ENCODE measurements at places on chromosomes 3 and 15. TPM values are rescaled to one million over a fixed set of nuclear protein-coding genes. Genes with fewer than 3 reads are reported as not detected.

DNA sequence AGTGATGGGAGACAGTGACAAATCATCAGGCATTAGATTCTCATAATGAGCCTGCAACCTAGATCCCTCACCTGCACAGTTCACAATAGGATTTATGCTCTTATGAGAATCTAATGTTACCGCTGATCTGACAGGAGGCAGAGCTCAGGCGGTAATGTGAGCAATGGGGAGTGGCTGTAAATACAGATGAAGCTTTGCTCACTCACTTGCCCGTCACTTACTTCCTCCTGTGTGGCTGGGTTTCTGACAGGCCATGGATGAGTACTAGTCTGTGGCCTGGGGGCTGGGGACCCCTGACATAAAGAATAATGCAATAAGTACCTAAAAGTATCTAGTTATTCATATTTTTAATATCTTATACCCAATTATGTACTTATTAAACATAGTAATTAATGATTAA lies 15.6 kb downstream of the IQCB1 start:
- no peak for DNase-seq
- H3K36me3 ChIP-seq = peaks cover 27% of the 10 kb centered on the region
- no peaks in the 10 kb centered on the region for H3K27me3 ChIP-seq
- no peak overlapping the region for H3K4me3 ChIP-seq
- no peaks in the 10 kb centered on the region for H3K4me1 ChIP-seq

- no peak overlapping the region for H3K27ac ChIP-seq
- H3K36me3 ChIP-seq = no peaks in the 10 kb centered on the region
- DNase-seq = no peak
Measured at GRCh38 chr3:151058740-151059139, 26.7 kb upstream of the MED12L start.

DNA sequence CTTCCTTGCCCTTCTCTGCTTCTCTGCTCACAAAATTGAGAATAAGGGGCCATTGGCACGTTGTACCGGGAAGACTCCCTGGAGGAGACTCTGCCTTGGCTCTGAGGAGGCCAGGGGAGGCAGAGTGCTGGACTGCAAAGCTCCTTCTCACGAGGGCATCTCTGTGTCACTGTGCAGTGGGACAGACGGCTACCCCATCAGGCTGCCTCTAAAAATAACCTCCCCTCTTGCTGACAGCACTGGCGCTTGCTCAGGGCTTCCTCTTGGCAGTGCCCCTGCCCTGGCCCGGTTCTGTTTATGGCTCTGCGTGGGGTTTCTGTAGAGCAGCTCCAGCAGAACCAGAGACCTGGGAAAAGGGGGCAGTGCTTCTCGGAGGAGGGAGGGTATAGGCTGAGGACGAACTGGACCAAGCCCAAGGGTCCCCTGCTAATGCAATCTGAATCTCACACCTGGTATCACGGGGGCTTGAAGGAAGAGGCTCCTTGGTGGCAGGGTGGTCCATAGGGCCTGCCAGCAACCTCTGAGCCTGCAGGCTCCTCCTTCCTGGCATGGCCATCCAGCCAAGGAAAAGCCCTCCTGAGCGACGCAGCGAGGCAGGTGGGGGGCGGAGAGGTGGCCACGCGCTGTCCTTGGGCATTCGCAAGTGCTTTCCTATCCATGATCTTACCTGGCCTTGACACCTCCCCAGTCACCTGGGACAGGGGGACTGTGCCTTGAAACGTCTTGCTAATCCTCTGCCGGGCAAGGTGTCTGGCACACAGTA lies 63.3 kb upstream of the TLE3 start:
- no peak overlapping the region for H3K4me3 ChIP-seq
- H3K36me3 ChIP-seq = no peaks in the 10 kb centered on the region
- no peak for DNase-seq
- H3K4me1 ChIP-seq = peaks cover 22% of the 10 kb centered on the region
- H3K27me3 ChIP-seq = no peaks in the 10 kb centered on the region

Gene GRM7
- not detected for total RNA-seq

Gene PROS1
- total RNA-seq = 25.6 TPM

Gene CD86
- total RNA-seq = not detected

DNA sequence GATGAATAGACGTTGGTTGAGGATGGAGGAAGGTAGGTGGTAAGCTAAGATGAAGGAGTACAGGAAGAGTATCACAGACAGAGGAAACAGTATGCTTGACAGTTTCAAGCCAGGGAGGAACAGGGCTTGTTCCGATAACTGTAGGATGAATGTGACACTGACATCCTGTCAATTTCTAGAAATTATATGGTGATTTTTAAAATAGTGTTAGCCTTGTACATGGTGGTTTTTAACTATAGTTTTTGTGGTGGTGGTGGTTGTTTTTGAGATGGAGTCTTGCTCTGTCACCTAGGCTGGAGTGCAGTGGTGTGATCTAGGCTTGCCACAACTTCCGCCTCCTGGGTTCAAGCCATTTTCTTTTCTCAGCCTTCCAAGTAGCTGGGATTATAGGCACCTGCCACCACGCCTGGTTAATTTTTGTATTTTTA lies 92.8 kb downstream of the FNDC3B start:
- H3K27me3 ChIP-seq = no peaks in the 10 kb centered on the region
- H3K4me1 ChIP-seq = peaks cover 70% of the 10 kb centered on the region
- H3K27ac ChIP-seq = peak overlapping the region; percentile 97
- peaks cover 8% of the 10 kb centered on the region for H3K36me3 ChIP-seq
- H3K4me3 ChIP-seq = no peak overlapping the region

DNA sequence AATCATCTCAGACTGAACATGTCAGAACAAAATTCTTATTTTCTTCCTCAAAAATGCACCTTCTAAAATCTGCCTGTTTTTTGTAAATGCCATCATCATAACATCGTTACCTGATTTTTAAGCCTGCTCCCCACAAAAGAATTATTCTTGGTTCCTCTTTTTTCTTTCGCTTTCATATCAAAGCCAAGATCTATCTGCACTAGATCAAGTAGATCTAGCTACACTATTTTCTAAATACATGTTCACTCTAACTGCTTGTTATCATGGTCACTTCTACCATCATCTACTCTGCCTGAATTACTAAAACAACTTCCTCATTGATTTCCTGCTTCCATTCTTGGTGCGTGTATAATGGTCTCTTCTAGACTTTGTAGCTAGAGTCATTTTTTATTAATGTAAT lies 217.7 kb downstream of the ARPP21 start:
- no peak for DNase-seq
- H3K27ac ChIP-seq = no peak overlapping the region
- no peaks in the 10 kb centered on the region for H3K36me3 ChIP-seq
- no peak overlapping the region for H3K4me3 ChIP-seq
- H3K4me1 ChIP-seq = no peaks in the 10 kb centered on the region
- no peaks in the 10 kb centered on the region for H3K27me3 ChIP-seq

DNA sequence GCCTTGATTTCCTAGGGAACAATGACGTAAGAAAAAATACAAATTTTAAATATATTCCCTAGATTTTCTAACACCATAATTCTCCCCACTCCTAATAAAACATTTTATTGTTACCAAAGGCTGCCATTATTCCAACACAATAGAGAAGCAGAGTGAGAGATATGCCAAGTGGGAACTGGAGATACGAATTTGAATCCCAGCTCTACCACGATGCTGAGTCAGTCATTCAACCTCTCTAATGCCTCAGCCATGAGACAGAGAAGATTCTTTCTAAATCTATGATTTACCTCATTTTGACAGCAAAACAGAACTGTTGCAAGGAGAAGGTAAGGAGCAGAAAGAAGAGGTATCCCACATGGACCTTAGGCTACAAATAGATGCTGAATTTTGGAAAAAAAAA lies 112.5 kb downstream of the IGF2BP2 start:
- no peaks in the 10 kb centered on the region for H3K36me3 ChIP-seq
- H3K4me3 ChIP-seq = no peak overlapping the region
- DNase-seq = peak; percentile 74
- peaks cover 62% of the 10 kb centered on the region for H3K4me1 ChIP-seq
- peak overlapping the region; percentile 45 for H3K27ac ChIP-seq
- H3K27me3 ChIP-seq = no peaks in the 10 kb centered on the region

DNA sequence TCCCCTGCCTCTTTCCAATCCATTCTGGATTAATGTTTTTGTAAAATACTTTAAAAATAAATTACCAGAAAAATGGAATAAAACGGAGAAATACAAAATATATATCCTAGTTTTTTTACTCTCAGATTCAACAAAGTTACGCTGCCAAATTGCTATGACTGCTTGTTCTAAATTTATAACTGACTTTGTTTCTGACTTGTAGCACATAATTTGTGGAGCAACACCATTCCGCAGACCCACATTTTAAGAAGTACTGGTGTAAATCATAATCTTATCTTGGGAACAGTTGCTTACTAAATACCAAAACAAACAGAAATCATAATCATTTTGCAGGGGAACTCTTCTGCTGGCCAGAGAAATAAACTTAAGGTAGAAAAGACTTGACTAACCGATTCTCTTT lies 339.4 kb upstream of the CBLB start:
- peak; percentile 34 for DNase-seq
- no peaks in the 10 kb centered on the region for H3K36me3 ChIP-seq
- peaks cover 33% of the 10 kb centered on the region for H3K4me1 ChIP-seq
- no peaks in the 10 kb centered on the region for H3K27me3 ChIP-seq
- H3K27ac ChIP-seq = no peak overlapping the region
- H3K4me3 ChIP-seq = no peak overlapping the region

DNA sequence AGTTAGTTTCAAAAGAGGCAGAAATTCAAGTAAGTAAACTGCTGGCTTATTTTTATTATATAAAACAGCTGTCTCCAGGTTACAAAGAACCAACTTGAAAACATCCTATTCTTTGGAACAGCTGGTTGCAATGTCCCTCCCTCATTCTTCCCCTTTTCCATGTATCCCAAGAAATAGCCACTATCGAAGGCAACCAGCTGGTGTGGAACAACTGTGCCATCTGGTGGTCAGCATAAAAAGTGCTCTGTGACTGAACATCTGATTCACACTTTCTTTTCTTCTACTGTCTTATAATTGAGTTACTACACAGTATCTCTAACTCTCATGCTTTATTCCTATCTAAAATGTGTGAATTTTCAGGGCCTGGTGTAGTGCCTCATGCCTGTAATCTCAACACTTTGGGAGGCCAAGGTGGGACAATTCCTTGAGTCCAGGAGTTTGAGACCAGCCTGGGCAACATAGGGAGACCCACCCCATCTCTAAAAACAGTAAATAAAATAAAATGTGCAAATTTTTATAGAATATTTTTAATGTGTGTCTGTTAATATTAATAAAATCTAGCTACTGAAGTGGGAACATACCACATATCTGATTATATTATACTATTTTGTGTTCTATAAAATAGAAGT lies 9.6 kb downstream of the OSBPL11 start:
- H3K4me3 ChIP-seq = no peak overlapping the region
- no peaks in the 10 kb centered on the region for H3K27me3 ChIP-seq
- H3K27ac ChIP-seq = no peak overlapping the region
- 0 out of 2 replicates have a peak, but pooled peaks cover 5% of the 10 kb centered on the region for H3K4me1 ChIP-seq
- no peaks in the 10 kb centered on the region for H3K36me3 ChIP-seq

GRCh38 chr3:189688262-189688661 lies 57.1 kb downstream of the TP63 start:
- no peak overlapping the region for H3K4me3 ChIP-seq
- no peaks in the 10 kb centered on the region for H3K36me3 ChIP-seq
- H3K4me1 ChIP-seq = peaks cover 15% of the 10 kb centered on the region

- H3K36me3 ChIP-seq = no peaks in the 10 kb centered on the region
- no peak for DNase-seq
- no peak overlapping the region for H3K27ac ChIP-seq
- no peaks in the 10 kb centered on the region for H3K27me3 ChIP-seq
- no peak overlapping the region for H3K4me3 ChIP-seq
Measured at GRCh38 chr3:34387826-34388564, 589.6 kb downstream of the PDCD6IP start.

DNA sequence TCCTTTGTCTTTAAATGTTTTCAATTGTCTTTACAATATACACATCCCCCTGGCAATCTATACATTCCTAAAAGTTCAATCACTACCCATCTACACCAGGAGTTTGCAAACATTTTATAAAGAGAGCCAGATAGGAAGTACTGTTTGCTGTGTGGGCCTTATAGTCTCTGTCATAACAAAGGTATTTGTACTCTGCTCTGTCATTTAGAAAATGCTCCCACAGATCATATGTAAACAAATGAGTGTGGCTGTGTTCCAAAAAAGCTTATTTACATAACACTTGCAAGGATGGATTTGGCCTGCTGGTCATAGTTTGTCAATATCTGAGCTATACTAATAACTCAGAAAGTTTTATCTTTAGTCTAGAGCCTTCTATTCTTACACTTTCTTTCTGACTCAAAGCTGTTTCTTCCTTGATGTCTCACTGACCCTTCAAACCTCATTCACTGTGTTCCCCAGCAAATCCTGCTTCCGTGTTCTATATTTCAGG lies 511.9 kb downstream of the GBE1 start:
- H3K4me1 ChIP-seq = peaks cover 25% of the 10 kb centered on the region
- H3K27ac ChIP-seq = no peak overlapping the region
- DNase-seq = peak; percentile 72
- H3K4me3 ChIP-seq = no peak overlapping the region
- no peaks in the 10 kb centered on the region for H3K36me3 ChIP-seq

Gene PRRT3
- total RNA-seq = 7.5 TPM

- no peaks in the 10 kb centered on the region for H3K4me1 ChIP-seq
- no peak overlapping the region for H3K4me3 ChIP-seq
- H3K36me3 ChIP-seq = no peaks in the 10 kb centered on the region
- H3K27ac ChIP-seq = no peak overlapping the region
- no peaks in the 10 kb centered on the region for H3K27me3 ChIP-seq
Measured at GRCh38 chr15:85910834-85911233, 116.1 kb upstream of the KLHL25 start.

Gene GXYLT2
- total RNA-seq = 10.0 TPM

GRCh38 chr3:191397771-191398170 lies 63.2 kb upstream of the PYDC2 start:
- no peaks in the 10 kb centered on the region for H3K4me1 ChIP-seq
- H3K27me3 ChIP-seq = no peaks in the 10 kb centered on the region
- DNase-seq = no peak
- H3K27ac ChIP-seq = no peak overlapping the region
- H3K36me3 ChIP-seq = peaks cover 31% of the 10 kb centered on the region
- no peak overlapping the region for H3K4me3 ChIP-seq

DNA sequence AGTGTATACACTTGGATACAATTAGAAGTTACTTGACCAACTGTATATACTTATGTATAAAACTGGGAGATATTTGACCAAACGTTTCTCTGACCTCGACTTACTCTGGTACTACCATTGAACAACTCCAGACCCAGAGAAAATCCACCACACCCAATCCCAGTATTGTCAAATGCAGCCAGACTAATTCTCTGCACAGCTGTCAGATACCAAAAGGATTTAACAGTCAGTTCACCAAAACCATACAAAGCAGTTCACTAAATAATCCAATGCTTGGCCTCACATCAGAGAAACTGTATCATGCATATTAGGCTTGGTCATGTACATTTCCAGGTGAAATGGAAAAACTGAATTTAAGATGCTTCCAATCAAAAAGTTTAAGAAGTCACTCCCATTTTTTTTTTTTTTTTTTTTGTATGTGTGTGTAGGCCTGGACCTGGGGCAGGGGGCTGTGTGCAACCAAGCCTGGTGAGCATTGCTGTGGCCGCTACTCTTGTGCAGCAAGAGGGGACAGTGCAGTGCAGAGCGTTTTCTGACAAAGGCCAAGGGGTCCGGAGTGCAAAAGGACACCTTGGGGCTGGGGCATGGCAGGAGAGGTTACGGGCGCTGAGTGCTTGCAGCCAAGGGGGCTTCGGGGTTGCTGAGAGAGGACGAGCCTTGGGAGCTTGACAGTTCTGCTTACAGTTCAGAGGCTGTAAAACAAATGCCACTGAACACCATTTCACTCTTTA lies 1.4 kb downstream of the TOMM70 start:
- H3K36me3 ChIP-seq = no peaks in the 10 kb centered on the region
- H3K4me3 ChIP-seq = peak overlapping the region; percentile 93

All from GM23248 (cell line).